NCI-H748 treated with DMSO at 0.1 percent for 48 hours (cell line): ENCODE measurements at places on chromosomes 6 and 20.

- DNase-seq, result no peak
These were observed 70.7 kb upstream of the TRAF3IP2 start for GRCh38 chr6:111676383-111676782.

- no peak for DNase-seq
These were observed 333.0 kb downstream of the CD83 start for GRCh38 chr6:14450578-14450977.

- no peak for DNase-seq
These were observed 20.4 kb downstream of the PDE7B start for GRCh38 chr6:135871878-135872277.

- DNase-seq, result no peak
These were observed 2.3 kb upstream of the CEBPB start for GRCh38 chr20:50188287-50188688.

- no peak for DNase-seq
These were observed 125.9 kb upstream of the TRAF3IP2 start for GRCh38 chr6:111731456-111732195.

- no peak for DNase-seq
These were observed 66.8 kb upstream of the CCN2 start for GRCh38 chr6:132017942-132018341.

DNA sequence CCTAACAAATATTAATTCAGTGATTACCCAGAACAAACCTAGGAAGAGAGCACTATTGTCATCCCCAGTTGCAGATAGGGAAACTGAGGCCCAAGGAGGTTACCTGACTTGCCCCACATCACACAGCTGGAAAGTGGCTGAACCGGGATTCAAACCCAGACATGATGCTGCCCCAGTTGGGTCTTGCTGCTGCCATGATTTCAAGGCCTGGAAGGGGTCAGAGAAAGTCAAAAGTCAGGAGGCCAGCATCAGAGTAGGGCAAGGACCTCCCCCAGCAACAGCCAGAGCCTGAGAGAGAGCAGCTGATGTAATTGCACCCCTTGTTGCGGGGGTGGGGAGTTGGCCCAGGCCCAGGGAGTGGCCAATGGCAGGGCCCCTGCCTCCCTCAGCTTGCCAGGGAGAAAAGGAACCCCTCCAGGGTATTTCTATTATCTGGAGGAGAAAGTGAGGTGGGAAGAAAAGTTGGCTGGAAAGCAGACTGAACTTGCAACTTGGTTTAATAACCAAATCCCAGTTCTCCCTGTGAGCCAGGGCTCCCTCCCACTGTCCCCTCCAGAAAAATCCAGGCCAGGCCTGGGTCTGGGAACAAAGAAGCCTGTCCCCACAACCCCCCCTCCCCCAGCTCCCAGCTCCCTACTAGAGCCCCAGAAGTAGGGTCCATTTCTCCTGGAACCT, 83.6 kb downstream of the MRPL14 start:
- no peak for DNase-seq

- no peak for DNase-seq
These were observed 5.5 kb downstream of the CASP8AP2 start for GRCh38 chr6:89834884-89835792.

GRCh38 chr20:2707353-2708072, 14.9 kb downstream of the EBF4 start:
- DNase-seq, result no peak

DNA sequence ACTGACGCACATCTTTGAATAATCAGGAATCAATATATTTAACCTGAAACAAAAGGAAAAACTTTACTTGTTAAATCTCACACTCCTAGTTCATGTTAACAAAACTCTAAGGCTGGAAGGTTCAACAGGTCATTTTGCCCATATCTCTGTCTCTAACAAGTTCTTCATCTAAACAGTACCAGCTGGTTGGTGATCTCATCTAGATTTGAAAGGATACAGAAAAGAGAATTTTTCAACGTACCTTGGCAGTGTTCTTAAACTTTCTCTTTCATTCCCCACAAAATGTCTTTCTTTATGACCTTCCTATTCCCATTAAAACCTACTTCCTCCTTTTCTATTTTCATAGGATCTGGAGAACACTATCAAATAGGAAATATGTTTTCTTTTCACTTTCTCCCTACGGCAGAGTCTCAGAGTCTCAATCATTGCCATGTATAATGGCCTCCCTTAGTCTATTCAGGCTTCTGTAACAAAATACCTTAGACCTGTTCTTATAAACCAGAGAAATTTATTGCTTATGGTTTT, 111.3 kb downstream of the TBX18 start:
- no peak for DNase-seq

GRCh38 chr6:129646642-129647041, 63.3 kb downstream of the ARHGAP18 start:
- DNase-seq, result no peak

- DNase-seq, result no peak
These were observed 180.6 kb upstream of the CCN2 start for GRCh38 chr6:132131758-132132157.

DNA sequence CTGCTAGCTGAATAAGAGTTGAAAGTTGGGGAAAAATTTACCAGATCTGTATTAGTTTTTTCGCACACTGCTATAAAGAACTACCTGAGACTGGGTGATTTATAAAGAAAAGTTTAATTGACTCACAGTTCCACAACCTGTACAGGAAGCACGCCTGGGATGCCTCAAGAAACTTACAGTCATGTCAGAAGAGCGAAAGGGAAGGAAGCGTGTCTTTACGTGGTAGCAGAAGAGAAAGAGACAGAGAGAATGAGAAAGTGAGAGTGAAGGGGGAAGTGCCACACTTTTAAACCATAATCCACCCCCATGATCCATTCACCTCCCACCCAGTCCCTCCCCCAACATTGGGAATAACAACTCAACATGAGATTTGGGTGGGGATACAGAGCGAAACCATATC, 79.6 kb downstream of the KHDC1L start:
- no peak for DNase-seq

- no peak for DNase-seq
These were observed 156.7 kb upstream of the PMEPA1 start for GRCh38 chr20:57866250-57867106.

DNA sequence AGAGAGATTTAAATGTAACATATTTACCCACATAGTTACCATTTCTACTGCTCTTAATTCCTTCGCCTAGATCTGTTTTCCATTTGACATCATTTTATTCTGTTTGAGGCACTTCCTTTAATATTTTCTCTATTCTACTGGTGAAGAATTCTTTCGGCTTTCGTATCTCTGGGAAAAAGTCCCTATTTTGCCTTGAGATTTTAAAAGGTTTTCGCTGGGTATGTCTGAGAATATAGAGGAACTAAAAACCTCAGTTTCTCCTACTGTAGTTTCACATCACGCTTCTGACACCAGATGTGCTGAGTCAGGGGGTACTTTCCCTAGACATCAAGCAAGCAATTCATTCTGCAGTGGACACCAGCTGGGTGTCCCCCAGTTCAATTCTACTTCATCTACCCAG, 61.7 kb downstream of the E2F3 start:
- DNase-seq, result no peak

DNA sequence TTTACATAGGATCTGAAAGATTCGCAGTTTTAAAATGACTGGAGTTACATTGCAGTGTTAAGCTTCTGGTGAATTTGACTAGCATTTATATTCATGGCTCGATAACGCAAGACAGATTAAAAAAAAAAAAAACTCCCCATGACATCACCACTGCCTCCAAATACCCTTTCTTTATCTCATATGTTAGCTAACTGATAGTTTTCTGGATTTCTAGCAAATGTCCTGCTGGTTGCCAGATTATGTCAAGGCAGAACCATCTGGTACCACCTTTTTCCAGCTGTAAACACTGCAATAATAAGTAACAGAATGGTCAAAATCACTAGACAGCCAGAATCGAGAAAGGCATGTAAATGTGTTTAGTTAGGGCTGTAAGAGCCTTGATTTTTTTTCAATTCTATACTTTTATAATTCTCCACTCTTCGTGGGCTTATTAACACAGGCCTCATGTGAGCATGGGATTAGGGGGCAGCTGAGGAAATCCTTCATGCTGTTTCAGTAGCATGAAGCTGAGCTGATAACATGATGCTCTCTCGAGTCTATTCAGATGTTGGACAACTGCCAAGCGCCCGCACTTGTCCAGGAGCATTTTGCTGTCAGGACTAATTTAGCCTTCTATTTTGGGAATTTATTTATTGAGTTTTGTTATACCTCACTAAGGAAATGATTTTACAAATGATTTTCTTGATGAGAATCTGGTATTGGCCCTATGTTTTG, 166.0 kb upstream of the SCGN start:
- DNase-seq, result peak; percentile 91

- DNase-seq, result no peak
These were observed at the start of gene ZC3H12D for GRCh38 chr6:149484733-149485700. TSS of gene ZC3H12D (minus strand) at chr6:149485014. CDS start at chr6:149474543, 10,471 bp downstream.

DNA sequence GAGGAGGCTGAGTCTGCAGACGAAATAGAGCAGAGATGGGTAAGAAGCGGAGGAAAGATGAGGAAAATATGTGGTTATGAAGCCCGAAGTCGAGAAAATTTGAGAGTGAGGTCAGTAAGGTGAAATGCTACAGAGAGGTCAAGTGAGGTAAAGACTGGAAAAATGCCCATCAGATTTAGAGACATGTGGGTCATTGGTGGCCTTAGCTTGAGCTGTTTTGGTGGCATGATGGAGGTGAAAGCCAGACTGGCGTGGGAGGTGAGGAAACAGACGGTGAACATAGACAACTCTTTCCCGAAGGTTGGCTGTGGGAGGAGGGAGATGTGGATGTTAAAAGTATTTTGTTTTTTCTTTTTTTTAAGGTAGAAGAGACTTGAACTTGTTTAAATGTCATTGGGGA, 9.4 kb downstream of the ARFGEF2 start:
- no peak for DNase-seq

GRCh38 chr20:57657535-57658446, 37.6 kb upstream of the ZBP1 start:
- no peak for DNase-seq

DNA sequence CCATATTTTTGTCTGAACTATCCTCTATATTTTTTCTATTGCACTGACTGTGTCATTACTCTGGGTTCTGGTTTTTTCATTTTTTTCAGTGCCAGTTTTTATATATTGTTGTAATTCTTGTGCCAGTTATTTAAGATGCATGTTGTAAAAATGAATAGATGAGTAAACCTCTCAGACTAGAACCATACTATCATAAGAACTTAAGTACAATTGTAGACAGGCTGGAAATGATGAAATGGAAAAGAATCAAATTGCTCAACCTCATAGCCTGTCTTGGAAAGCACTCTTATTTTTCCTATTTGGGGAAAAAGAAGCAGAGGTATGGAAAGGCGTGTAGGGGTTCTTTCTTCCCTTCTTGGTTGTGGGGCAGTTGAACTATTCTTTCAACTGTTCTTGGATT, 30.2 kb downstream of the PANK2 start:
- DNase-seq, result no peak

DNA sequence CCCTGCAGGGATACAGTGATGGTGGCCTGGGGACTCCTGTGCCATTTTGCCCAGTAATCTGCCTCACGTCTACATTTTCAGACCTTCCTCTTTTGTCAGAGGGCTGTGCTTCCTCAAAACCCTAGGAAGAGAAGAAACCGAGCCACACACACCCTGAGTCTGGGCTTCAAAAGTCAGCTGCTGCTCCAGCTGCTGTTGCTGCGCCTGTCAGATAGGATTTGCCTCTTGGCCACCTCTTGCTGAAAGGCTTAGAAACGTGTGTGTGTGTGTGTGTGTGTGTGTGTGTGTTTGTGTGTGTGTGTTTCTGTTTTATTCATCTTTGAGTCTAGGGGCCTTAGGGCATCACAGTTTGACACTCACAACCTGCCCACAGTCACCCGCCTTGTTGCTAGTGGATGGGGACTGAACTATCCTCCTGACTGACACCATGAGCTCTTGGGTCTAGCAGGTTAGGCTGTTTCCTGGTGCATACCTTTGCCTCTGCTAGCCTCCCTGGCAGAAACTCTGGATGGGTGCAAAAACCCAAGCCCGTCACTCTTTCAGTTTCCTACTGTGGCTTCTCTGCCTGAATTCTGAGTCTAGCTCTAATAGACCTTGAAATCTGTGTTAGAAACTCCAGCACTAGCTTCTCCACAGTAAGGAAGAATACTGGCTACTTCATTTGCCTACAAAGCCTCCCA, 94.9 kb upstream of the CEP85L start:
- no peak for DNase-seq

DNA sequence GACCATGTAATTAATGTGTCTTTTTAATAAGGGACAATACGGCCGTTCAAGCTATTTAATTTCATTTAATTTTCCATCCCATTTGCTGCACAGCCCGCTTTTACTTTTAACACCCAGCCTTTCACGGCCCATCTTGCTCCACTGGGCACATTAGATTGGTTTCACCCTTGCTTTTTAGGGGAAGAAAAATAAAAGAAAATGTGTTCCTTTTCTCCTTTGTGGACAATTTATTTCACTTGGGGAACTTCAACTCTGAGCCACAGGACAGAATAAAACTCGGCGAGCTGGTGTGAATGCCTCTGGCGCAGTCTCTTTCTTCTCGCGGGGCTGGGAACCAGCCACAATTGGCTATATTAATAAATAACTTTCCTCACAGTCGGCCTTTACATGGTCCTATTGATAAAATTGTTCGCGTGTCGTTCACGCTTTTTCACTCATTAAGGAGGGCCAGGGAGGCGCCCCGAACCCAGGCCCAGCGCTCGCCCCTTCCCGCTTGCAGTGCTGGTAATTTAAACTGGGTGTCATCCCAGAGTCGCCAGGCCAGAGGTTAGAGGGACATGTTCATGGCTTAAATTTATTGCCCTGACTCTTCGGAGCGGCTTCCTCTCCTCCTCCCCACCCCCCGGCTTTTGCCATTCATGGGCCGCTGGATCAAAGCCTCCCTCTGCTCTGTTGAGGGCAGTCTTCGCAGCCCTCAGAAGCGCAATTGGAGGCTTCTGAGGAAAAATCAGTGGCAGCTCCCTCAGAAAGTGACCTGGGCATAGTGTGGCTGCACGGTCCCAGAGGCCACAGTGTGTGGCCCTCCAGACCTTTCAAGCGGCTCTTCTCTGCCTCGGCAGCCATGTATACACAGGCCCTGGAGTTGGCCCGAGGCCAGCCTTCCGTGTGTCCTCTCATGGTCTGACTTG, 2.2 kb upstream of the PRDM13 start:
- no peak for DNase-seq

DNA sequence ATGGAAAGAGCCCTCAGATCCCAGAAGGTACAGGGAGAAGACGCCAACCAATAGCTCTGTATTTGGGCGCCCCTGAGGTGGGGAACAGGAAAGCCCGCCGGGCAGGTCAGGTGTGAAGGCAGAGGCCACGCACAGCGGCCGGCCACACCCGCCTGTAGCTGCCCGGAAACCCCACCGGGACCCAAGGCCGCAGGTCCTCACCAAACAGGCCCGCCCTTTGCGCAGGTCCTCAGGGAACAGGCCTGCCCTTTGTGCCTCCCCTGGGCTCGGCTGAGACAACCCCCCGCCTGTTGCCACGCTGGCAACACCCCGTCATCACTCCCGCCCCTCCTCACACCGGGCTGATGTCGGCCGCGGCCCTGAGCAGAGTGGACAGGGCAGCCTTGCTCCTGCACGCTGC, 44.9 kb upstream of the CHRNA4 start:
- no peak for DNase-seq

GRCh38 chr20:61460261-61461052, 208.4 kb downstream of the CDH4 start:
- DNase-seq, result no peak

DNA sequence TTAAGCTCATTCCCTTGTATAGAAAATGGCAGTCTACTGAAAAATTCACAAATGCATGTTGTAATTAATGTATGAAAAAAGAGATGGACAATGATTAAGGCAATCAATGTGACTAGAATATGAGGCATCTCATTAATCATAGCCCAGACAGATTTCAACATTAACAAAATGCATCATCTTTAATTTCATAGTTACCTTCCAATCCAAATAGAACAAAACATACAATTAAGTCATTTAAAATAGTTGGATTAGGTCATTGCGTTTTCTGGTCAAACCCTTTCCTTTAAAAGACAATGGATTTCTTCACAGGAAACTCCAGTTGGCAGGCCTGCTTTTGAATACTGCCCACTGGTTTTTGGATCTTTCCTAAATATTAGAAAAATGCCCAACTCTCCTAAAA, 203.9 kb downstream of the HAO1 start:
- DNase-seq, result no peak
